ENCODE measurements at places on chromosomes 6 and 20.

DNA sequence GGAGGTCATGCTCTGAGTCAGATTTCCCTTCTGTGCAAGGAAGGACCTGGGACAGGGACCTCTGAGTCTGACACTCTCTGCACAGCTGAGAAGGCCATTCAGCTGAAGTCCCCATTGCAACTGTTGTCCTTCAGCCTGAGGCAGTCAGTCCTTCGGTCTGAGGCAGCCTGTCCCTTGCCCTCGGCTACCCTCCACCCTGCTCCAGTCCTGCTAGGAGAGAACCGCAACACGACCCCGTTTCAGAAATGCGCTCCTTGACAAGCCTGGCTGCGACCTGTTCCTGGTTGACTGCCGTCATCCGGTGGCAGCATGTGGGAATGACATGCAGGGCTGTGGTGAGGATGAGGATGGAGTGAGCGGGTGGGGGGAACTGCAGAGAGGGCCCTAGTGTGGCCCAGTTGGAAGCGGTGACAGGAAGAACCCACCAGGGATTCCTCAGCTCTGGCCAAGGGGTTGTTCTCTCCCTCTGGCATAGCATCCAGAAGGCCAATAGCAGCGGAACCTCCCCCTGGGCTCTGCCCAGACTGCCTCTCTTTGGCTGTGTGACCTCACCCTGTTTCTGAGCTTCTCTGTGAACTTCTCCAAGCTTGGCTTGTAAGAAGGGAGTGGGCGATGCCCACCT, 40.3 kb upstream of the ANGPT4 start:
- H3K36me3 ChIP-seq, result no peaks in the 10 kb centered on the region
- peak; percentile 83 for DNase-seq
- H3K27me3 ChIP-seq, result peaks cover 35% of the 10 kb centered on the region
- no peak overlapping the region for H3K4me3 ChIP-seq
- H3K4me1 ChIP-seq, result no peaks in the 10 kb centered on the region
- H3K27ac ChIP-seq, result no peak overlapping the region

- no peaks in the 10 kb centered on the region for H3K36me3 ChIP-seq
- no peak for DNase-seq
- H3K27me3 ChIP-seq, result no peaks in the 10 kb centered on the region
- H3K27ac ChIP-seq, result no peak overlapping the region
- no peak overlapping the region for H3K4me3 ChIP-seq
Observed at GRCh38 chr6:168632694-168633093, 191.7 kb downstream of the SMOC2 start.

GRCh38 chr6:162713974-162714780, 13.4 kb downstream of the PRKN start:
- H3K27me3 ChIP-seq, result no peaks in the 10 kb centered on the region
- no peaks in the 10 kb centered on the region for H3K36me3 ChIP-seq
- DNase-seq, result no peak
- H3K27ac ChIP-seq, result no peak overlapping the region
- H3K4me1 ChIP-seq, result no peaks in the 10 kb centered on the region

GRCh38 chr6:33190504-33191107, 1.7 kb downstream of the COL11A2 start:
- no peak overlapping the region for H3K27ac ChIP-seq
- no peaks in the 10 kb centered on the region for H3K27me3 ChIP-seq
- H3K4me3 ChIP-seq, result no peak overlapping the region
- H3K36me3 ChIP-seq, result peaks cover 16% of the 10 kb centered on the region

DNA sequence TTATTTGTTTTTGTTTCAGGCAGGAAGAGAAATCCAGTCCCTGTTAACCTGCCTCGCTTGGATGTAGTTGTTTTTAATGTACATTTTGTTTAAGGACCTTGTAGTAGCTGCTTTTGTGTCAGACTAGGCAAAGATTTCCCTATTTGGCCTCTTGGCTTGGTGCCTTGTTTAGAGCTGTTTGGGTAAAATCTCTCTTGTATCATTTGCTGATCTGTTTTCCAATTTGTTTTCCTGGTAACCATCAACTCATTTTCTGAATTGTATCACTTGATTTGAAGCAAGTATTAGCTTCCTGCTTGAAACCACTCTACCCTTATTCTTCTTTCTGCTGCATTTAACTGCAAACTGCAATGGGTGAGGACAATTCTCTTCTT, 160.7 kb downstream of the ZFAND3 start:
- H3K27ac ChIP-seq, result no peak overlapping the region
- no peak for DNase-seq
- no peaks in the 10 kb centered on the region for H3K4me1 ChIP-seq

- no peaks in the 10 kb centered on the region for H3K36me3 ChIP-seq
- no peak overlapping the region for H3K27ac ChIP-seq
- DNase-seq, result no peak
- H3K27me3 ChIP-seq, result no peaks in the 10 kb centered on the region
Observed at GRCh38 chr6:90106449-90106848, 190.2 kb downstream of the BACH2 start.

DNA sequence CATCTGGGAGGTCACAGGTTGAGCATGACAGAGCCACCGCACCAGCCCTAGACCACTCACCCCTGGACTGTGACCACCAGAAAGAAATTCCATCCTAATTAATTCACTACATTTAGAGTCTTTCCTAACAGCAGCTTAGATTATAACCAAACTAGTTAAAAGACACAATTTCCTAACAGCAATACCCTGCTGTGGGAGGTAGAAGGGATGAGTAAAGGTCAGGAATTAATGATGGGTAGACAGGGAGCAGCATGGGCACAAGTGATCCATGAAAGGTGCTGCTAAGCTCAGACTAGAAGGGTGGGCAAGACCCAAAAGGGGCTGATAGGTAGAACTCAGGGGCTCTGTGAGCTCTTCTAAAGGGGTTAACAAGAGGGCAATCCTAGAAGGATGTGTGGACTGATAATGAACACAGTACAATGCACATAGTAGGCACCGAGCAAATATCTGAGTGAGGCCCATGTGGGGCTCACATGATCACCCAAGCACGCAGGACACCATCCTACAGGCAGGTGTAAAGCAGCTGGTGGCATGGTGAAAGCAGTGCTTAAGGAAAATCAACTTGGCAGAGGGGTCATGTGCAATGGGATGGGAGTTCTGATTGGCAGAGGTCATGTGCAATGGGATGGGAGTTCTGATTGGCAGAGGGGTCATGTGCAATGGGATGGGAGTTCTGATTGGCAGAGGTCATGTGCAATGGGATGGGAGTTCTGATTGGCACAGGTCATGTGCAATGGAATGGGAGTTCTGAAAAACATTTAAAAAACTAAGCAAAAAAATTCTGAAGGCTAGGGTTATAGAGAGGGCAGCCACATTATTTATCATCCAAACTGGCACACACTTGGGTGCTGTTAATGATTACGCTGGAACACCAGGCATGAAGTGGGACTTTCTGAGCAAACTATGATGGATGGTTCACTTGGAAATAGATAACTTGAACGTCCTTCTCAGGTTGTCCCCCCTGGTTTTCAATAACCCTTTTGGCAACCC, 188.2 kb upstream of the FOXQ1 start:
- peaks cover 79% of the 10 kb centered on the region for H3K27me3 ChIP-seq
- no peaks in the 10 kb centered on the region for H3K36me3 ChIP-seq
- no peak for DNase-seq
- no peak overlapping the region for H3K4me3 ChIP-seq
- H3K4me1 ChIP-seq, result no peaks in the 10 kb centered on the region
- H3K27ac ChIP-seq, result no peak overlapping the region

GRCh38 chr20:53918949-53919361, 151.4 kb downstream of the BCAS1 start:
- no peaks in the 10 kb centered on the region for H3K36me3 ChIP-seq
- no peak overlapping the region for H3K4me3 ChIP-seq
- no peak overlapping the region for H3K27ac ChIP-seq
- H3K4me1 ChIP-seq, result peaks cover 43% of the 10 kb centered on the region

DNA sequence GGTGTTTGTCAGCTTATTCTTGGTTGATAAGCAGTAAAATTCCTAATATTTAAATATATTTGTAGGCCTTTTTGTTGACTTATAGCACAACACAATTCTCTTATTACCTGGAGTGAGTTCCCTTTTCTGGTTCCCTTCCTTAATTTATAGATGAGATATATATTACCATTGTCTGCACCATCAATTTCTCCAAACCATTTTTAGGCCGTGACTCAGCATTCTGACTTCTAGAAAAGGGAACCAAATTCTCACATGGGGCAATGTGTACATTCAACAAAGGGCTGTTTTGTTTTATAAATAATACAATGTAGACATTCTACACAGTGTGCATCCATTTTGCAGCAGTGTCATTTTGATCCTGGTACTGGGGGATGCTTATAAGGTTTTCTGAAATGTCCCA, 52.8 kb downstream of the NCOA7 start:
- no peak overlapping the region for H3K27ac ChIP-seq
- H3K27me3 ChIP-seq, result no peaks in the 10 kb centered on the region
- no peaks in the 10 kb centered on the region for H3K4me1 ChIP-seq
- no peak for DNase-seq
- H3K36me3 ChIP-seq, result no peaks in the 10 kb centered on the region
- H3K4me3 ChIP-seq, result no peak overlapping the region

DNA sequence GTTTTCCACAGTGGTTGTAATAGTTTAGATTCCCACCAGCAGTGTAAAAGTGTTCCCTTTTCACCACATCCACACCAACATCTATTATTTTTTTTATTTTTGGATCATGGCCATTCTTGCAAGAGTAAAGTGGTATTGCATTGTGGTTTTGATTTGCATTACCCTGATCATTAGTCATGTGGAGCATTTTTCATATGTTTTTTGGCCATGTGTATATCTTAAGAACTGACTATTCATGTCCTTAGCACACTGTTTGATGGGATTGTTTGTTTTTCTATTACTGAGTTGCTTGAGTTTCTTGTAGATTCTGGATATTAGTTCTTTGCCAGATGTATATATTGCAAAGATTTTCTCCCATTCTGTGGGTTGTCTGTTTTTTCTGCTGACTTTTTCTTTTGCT, 820.1 kb downstream of the TENT5A start:
- no peak for DNase-seq
- no peaks in the 10 kb centered on the region for H3K27me3 ChIP-seq
- H3K4me1 ChIP-seq, result no peaks in the 10 kb centered on the region
- no peak overlapping the region for H3K27ac ChIP-seq
- H3K4me3 ChIP-seq, result no peak overlapping the region

DNA sequence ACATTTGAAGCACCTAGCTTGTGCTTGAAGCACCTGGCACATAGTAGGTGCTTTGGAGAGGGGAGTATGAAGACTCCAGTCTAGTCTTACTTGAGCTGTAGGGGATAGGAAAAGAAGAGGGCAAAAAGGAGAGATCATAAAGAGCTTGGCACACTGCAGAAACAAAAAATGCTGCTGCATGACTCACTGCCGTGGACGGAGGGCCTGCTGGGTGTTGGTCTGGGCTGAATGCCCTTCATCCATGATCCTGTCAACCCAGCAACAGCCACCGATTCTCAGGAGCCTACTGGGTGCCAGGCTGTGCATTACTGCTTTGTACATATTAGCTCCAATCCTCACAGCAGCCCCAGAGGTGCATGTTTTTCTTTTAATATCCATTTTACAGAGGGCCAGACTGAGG, 6.0 kb downstream of the PDYN start:
- peak; percentile 41 for DNase-seq
- H3K4me1 ChIP-seq, result no peaks in the 10 kb centered on the region
- H3K4me3 ChIP-seq, result no peak overlapping the region
- peaks cover 77% of the 10 kb centered on the region for H3K27me3 ChIP-seq

- H3K27me3 ChIP-seq, result no peaks in the 10 kb centered on the region
- no peak for DNase-seq
- no peak overlapping the region for H3K4me3 ChIP-seq
- H3K27ac ChIP-seq, result no peak overlapping the region
- H3K36me3 ChIP-seq, result no peaks in the 10 kb centered on the region
- no peaks in the 10 kb centered on the region for H3K4me1 ChIP-seq
Observed at GRCh38 chr20:44067650-44068081, 119.3 kb downstream of the JPH2 start.

- no peak for DNase-seq
- H3K36me3 ChIP-seq, result no peaks in the 10 kb centered on the region
- H3K4me3 ChIP-seq, result no peak overlapping the region
- H3K27ac ChIP-seq, result no peak overlapping the region
Observed at GRCh38 chr20:59693587-59693986, 89.2 kb downstream of the PHACTR3 start.

DNA sequence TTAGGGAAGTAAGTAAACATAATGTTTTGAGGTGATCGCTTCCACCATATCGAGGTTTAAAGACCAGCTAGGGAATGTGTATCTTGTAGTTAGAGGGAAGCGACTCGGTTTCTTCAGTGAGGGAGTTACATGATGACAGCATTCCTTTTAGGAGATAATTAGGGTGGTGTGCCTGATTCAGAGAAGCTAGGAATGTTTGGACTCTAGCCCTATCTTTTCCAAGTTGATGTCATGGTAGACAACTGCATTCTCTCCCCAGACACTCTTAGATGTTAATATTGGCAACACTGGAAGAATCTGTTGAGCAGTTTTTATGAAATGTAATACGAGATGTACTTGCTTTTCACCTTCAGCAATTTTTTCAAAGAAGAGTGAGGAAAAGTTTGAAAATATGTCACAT, 12.9 kb upstream of the HIVEP1 start:
- peaks cover 9% of the 10 kb centered on the region for H3K4me1 ChIP-seq
- no peaks in the 10 kb centered on the region for H3K27me3 ChIP-seq
- no peak for DNase-seq
- no peaks in the 10 kb centered on the region for H3K36me3 ChIP-seq

DNA sequence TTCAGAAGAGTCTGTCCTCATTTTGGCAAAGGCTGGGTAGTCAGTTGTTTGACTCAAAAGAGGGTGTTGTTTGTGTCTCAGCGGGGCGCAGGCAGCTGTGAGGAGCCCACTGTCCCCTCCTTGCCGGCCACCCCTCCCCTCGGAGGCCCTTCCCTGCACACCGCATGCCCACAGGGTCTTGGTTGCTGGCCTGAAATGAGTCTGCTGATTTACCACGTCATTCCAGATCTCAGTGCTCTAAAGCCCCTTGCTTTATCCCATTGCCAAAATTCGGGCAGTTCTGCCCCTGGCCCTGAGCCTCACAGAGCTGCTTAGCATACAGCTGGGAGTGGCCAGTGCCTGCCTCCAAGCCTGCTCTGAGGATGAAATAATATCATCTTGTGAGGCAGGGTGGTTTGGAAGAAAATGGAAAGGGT, 220.7 kb downstream of the UST start:
- H3K36me3 ChIP-seq, result no peaks in the 10 kb centered on the region
- H3K27ac ChIP-seq, result no peak overlapping the region
- H3K4me3 ChIP-seq, result no peak overlapping the region
- H3K4me1 ChIP-seq, result peaks cover 13% of the 10 kb centered on the region
- no peaks in the 10 kb centered on the region for H3K27me3 ChIP-seq

- peaks cover 20% of the 10 kb centered on the region for H3K4me1 ChIP-seq
- DNase-seq, result peak; percentile 62
- peak overlapping the region; percentile 19 for H3K27ac ChIP-seq
- H3K4me3 ChIP-seq, result no peak overlapping the region
- H3K27me3 ChIP-seq, result no peaks in the 10 kb centered on the region
Observed at GRCh38 chr6:130958468-130958867, 104.6 kb downstream of the EPB41L2 start.

DNA sequence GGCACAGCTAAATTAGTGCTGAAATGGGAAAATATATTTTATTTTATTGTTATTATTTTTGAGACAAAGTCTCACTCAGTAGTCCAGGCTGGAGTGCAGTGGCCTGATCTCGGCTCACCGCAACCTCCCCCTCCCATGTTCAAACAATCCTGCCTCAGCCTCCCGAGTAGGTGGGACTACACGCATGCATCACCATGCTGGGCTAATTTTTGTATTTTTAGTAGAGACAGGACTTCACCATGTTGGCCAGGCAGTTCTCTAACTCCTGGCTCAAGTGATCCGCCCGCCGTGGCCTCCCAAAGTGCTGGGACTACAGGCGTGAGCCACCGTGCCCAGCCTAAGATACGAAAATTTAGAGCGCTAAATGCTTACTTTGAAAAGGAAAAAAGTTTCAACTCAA, 4.8 kb downstream of the RAB23 start:
- no peak overlapping the region for H3K27ac ChIP-seq
- no peaks in the 10 kb centered on the region for H3K36me3 ChIP-seq
- no peaks in the 10 kb centered on the region for H3K4me1 ChIP-seq
- no peak for DNase-seq
- no peak overlapping the region for H3K4me3 ChIP-seq

Data from PC-3 (cell line).